ENCODE measurements at places on chromosomes 6 and 20. TPM values are rescaled to one million over a fixed set of nuclear protein-coding genes. Genes with fewer than 3 reads are reported as not detected.

DNA sequence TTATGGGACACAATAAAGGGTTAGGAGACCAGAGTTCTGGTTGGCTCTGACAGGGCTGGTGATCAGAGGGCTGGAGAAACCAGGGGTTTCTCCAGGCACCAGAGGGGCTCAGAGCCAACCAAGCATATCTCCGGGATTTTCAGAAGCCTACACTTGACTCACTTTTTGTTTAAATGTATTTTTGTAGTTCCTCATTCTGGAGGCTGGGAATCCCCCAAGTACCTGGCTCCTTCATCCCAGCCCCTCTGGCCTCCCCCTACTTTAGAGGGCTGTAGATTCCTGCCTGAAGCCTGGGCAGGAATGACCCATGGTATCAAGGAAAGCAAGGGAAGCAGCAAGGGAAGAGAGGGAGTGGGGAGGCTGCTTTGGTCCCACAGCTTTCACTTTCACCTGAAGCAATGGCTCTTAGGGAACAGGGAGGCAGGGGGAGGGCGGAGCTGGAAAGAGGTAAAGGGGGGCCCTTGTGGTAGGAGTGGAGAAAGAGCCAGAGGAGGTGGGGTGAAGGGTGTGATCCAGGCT lies 973 bp downstream of the CD40 start:
- DNase-seq, result no peak

- DNase-seq, result no peak
Observed at GRCh38 chr20:57244221-57244585, 22.2 kb downstream of the BMP7 start.

The C20orf202 gene
- polyA plus RNA-seq, result not detected

GRCh38 chr6:31658983-31659648 lies 1.5 kb downstream of the C6orf47 start:
- DNase-seq, result no peak

- no peak for DNase-seq
Observed at GRCh38 chr6:152176268-152176667, 368.8 kb downstream of the ESR1 start.

The PGBD1 gene
- polyA plus RNA-seq, result 2.5 TPM

The BPI gene
- polyA plus RNA-seq, result not detected
